ENCODE measurements at places on chromosomes 3 and 15.

GRCh38 chr3:41148901-41149300 lies 50.4 kb upstream of the CTNNB1 start:
- DNase-seq = no peak

DNA sequence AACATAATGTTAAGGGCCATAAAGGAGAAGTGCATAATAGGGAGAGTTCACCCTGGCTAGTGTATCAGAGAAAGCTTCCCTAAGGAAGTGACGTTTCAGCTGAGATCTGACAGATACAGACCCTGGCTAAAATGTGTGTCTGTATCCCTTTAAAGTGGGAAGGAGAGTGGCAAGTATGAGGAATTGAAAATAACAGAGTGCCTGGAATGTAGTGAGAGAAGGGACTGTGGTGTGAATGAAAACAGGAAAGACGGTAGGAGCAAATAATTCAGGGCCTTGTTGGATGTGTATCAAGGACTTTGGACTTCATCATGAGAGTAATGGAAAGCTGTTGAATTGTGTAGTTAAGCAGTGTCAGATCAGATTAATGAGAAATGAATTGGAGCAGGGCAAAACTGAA lies 30.5 kb downstream of the NEO1 start:
- DNase-seq = no peak

DNA sequence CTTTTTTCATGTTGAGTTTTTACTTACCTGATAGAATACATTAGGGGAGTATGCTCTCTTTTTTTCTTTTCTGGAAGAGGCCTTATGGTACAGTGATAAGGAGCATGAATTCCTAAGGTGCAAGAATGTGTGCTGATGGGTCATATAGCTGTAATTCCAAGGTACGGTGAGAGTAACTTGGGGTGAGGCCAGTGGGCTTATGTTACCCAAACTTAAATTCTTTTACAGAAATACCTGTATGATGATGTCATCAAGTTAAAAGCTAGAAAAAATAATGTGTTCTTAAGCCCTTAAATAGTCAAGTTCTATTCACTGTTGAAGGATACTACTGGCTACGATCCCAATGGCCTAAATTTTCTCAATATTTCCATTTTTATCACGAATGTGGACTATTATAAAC lies 111.2 kb downstream of the GMPS start:
- no peak for DNase-seq

DNA sequence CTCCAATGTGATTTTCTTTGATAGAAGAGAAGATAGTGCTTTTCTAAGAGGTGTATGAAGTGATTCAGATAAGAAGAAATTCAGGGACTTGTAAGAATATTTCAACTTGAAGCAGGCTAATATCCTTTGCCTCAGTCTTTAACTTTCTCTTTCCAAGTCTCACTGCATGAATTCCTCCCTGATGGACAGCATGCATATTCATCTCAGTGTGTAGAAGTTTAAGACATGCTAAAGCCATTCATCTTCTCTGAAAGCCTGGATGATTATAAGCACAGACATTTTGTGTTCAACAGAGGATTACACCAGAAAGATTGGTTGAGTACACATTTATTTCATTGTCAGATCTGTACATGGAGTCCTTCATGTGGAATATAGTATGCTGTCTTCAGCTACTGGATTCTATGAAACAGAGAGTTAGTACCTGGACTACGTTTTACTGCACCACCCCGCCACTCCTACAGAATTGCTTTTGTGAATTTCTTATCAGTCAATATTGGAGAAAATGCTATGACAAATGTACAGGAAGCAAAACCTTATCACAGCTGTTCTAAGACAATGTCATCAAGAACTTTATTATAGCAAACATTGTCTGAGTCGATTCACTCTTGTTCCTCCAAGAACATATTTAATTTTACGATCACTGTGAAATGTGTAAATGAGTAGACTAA lies 1346.1 kb downstream of the OTOL1 start:
- no peak for DNase-seq

- no peak for DNase-seq
These were observed 29.7 kb downstream of the MINDY4B start for GRCh38 chr3:150875548-150875947.

DNA sequence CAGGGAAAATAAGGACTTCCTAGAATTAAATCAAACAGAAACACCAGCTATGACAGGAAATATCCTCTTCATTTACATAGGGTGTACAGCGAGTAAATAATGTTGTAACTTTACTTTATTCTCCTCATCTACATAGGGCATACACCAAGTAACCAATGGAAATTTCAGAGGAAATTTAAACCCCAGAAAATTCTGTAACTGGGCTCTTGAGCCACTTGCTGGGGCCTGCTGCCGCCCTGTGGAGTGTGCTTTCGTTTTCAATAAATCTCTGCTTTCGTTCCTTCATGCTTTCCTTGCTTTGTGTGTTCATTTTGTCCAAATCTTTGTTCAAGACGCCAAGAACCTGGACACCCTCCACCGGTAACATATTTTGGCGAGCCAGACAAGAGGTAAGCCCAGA lies 990.4 kb upstream of the CADM2 start:
- DNase-seq = no peak

DNA sequence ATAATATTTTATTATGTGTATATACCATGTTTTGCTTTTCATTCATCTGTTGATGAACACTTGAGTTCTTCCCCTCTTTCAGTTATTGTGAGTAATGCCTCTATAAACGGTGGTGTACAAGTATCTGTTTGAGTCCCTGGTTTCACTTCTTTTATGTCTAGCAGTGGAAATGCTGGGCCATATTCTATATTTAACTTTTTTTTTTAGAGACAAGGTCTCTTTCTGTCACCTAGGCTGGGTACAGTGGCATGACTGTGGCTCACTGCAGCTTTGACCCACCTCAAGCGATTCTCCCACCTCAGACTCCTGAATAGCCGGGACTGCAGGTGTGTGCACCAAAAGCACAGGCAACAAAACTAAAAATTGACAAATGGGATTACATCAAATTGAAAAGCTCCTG lies 19.9 kb downstream of the GOLM2 start:
- DNase-seq = no peak

GRCh38 chr3:149658744-149659497 lies 1.1 kb upstream of the WWTR1 start:
- peak; percentile 36 for DNase-seq

DNA sequence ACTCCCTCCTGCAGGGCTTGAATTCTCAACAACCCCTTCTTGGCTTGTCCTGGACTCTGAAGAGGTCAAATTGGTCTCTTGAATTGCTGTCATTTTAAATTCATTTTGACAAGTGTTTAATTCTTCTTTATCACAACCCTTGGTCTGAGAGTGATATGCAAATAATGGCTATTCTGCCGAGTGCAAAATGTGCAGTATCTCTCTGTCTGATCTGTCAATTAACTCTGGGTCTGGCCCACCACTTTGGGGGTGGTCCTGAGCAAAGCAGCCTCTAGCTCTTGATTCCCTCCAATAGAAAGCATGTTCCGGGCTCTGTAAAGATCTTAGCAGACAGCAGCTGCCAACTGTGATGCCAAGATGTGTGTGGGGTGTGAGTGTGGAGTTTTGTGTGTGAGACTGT lies 2.2 kb upstream of the IGDCC3 start:
- no peak for DNase-seq

GRCh38 chr15:50767332-50767861 lies 1.9 kb upstream of the SPPL2A start:
- DNase-seq = no peak

- DNase-seq = no peak
These were observed 38.3 kb upstream of the TRA2B start for GRCh38 chr3:185976100-185976499.

GRCh38 chr15:80468796-80469195 lies 64.6 kb downstream of the ARNT2 start:
- DNase-seq = no peak

DNA sequence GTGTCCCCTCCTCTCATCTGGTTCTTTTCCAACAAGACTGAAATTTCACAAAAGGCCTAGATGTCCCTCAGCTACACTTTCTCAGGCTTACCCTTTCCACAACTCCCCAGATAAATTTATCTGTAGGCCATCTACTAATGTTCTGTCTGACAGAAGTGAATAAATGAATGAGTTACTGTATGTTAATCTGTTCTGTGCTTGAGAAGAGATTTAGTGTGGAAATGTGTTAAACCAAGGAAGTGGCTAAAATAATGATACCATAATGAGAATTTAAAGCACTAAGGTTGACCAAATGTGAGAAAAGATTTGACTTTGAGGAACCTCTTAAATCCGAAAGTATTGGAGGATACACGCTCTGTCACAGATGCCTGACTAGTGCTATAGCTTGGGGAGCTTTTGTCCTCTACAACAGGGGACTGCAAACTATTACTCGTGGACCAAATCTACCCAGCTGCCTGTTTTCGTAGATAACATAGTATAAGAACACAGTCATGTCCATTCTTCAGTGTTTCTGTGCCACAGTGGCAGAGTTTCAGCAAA lies 74.8 kb upstream of the P2RY1 start:
- no peak for DNase-seq

DNA sequence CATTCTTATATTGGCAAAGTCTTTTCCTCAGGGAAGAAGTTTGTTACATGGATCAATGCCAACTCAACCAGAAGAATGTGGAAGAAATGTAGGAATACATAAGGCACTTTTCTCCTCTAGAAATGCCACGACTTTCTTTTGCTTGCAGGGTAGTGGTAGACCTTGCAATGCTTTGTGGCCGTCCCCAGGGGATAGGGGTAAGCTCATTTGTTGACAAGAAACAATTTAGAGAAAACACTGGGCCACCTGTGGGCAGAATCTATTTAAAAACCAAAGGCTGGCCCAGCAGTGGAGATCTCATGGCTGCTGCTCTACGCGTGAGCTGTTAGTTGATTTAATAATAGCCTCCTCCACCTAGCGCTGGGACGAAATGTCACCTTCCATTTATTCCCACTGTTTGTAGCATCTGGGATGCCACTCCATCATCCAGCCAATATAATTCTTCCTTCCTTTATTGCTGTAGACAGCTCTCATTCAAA lies 64.6 kb upstream of the PFN2 start:
- DNase-seq = no peak

DNA sequence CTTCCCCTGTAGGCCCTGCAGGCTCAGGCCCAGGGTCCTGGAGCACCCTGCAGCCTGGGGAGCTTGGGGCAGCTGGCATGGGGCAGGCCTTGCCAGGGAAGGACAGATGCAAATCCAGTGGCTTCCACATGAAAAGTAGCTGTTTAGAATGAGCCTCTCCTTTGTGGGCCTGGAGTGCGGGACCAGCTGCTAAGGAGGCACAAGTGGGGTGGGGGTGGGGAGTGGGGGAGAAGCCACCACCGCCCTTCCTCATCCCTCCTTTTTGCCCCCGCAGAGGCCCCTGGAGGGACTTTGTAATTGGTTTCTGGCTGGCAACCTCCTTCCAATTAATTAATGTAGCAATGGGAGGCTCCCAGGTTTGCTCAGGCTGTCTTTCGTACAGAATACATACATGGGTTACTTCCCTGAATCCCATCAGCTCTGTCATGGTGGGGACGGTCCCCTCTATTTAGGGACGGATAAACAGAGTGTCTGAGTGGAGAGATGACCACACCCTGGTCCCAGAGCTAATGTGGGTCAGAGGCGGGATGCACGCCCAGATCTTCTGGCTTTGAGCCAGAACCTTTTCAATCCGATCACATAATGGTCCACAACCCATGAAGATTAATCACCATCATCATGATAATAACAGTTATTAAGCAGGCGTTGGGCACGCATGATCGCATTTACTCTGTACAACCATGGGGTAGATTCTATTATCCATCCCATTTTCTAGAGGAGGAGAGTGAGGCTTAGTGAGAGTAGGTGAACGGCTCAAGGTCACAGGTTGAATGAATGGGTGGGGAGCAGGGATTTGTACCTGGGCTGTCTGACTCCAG lies 6.2 kb downstream of the CORO2B start:
- DNase-seq = no peak

- no peak for DNase-seq
These were observed 23.9 kb downstream of the SSR3 start for GRCh38 chr3:156530980-156531379.

DNA sequence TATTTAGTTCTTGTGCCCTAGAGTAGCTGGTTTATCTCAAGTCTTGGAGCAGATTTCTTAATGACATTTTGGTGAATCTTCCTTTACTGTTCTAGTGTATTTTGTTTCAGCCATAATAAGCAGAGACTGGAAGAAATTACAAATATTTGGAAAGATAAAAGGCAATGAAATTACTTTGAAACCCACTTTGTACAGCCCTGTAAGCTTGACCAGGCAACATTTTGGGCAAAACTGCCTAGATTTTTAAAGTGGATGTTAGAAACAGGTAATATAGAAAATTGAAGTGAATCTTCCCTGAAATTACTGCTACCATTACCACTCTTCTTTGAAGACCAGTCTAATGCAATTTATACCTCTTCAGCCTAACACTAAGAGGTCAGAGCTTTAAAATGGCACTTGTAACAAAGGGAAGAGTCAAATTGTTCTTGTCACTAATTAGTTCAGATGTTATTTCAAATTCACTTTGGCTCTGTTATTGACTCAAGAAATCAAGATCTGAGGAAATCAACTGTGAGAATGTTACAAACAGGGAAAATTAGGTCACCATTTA lies 589.4 kb downstream of the NLGN1 start:
- no peak for DNase-seq

DNA sequence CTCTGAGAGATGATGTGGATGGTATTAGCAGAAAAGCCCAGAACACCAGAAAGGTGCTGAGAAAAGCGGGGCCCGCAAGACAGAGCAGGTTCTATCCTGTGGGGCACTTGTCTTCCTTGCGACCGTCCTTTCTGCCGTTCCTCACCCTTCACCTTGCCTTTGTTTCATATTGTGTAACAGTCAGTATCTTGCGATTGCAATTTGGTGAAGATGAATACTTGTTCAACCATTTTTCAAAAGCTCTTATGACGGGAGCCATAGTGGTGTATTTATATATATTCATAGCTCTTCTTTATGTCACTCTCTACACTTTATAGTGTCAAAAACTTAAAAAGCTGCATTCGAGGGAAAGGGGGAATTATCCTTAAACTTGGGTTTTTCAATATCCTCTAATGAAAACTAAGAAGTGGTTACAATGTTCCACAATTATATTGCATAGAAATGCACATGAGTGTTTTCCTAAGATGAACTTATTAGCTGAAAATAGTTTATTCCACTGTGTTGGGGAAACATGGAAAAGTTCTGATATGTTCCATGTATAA lies 797 bp downstream of the MAP3K13 start:
- DNase-seq = no peak

- DNase-seq = no peak
These were observed 15.5 kb upstream of the ONECUT1 start for GRCh38 chr15:52805351-52806283.

DNA sequence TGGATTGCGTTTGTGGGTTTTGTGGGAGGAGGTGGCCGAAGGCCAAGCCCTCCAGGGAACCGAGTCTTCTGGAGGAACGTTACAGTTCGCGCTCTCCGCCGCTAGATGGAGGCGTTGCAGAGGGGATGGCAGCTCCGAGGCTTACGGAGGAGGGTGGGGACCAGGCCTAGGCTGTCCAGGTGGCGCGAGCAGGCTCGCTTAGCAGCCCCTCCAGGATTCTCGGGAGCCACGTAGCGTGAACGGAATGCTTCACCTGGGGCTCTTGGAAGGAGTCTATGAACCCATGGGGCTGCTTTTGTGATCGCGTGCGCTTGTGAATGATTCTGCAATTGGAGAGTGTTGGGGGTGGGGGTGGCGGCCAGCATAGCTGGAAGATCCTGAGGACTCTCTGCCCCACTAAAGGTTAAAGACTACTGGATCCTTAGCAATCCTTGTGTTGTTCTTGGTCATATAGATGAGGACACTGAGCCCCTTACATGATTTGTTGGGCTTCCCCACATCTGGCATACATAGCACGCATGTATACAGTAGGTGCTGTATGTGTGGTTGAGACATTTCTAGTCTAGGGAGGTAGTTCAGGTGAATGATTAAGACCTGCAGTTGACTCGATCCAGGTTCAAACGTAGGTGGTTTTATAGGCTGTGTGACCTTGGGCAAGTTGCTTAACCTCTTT lies 25.7 kb downstream of the FAM3D start:
- DNase-seq = peak; percentile 76
